ENCODE measurements at places on chromosomes 11 and 22. TPM values are rescaled to one million over a fixed set of nuclear protein-coding genes. Genes with fewer than 3 reads are reported as not detected.

GRCh38 chr11:75946531-75947530 is 131.8 kb downstream of the UVRAG start:
- DNase-seq = no peak

DNA sequence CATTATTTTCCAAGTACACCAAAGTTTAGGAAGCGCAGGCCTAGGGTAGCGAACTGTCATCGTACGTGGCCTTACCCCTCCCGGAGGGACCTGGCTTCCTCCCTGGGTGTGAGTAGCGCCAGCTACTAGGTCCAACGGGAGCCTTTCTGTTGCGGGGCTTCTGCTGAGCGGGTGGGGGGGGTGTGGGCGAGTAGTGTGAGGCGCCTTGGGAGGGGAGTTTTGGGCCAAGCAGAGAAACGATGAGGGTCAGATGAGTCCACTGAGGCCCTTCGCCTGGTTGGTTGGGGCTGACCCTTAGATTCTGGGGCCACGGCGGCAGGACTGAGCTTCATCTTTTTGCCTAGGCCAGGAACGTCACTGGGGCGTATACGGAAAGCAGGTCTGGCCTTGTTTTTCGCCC is 868 bp downstream of the TEF start:
- DNase-seq = no peak

The MMP3 gene
- total RNA-seq = not detected

DNA sequence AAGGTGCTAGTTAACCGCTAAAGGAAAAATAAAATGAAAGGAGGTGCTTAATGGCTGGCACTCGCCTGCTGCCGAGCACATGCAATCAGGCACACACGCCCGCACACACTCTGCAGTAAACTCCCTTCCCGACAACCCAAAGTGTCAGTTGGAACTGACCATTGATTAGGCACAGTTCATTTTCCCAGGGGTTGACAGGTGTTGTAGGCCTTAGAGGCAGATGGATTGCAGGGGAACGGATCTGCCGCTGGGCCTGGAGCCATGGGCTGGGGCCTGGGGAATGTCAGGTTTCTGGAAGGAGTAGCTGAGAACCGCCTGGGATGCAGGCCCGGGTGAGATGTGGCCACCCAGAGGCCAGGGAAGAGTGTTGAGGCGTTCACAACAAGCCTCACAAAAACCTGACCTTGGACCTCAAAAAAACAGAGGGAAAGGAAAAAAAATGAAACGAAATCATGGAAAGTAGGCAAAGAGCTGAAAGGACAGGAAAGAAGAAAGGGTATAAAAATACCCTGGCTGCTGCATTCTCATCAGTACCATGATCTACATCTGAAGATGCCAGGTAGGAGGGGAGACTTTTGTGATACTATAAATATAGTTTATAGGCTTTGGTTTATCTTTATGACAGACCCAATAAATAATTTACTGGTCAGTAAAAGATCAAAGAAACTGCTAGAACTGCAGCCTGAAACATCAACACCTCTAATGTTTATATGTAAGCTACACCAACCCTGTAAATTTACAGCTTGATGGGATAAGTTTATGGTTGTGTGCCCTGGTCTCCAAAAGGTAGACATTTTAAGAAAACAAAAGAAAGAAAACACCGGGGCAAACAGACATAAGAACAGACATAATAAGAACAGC is 313.4 kb downstream of the BUD13 start:
- DNase-seq = no peak

- no peak for DNase-seq
These were observed 950 bp upstream of the LAYN start for GRCh38 chr11:111539426-111540113.

GRCh38 chr22:27307545-27308247 is 493.9 kb downstream of the MN1 start:
- no peak for DNase-seq

GRCh38 chr22:46915950-46916730 is 153.7 kb downstream of the TBC1D22A start:
- no peak for DNase-seq

The RAB1B gene
- 56.1 TPM for total RNA-seq

DNA sequence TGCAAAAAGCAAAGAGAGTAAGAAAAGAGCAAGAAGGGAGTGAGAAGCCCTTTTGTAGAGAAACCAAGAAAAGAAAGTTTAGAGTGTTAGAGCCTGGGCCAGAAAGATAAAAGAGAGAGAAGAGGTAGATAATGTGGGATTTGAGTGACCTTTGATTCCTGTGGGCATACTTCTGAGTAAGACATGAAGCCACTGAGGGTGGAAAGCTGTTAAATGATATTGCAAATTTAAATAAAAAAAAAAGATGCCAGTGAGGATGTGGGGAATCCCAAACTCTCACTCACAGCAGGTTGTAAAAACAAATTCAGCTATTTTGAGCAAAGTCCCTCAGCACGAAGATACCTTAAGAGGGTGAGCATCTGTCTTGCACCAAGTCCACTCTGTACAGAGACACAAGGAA is 59.4 kb upstream of the TOP3B start:
- DNase-seq = peak; percentile 12

GRCh38 chr22:42282943-42283277 is 12.5 kb upstream of the TCF20 start:
- no peak for DNase-seq

- no peak for DNase-seq
These were observed 219.9 kb downstream of the MN1 start for GRCh38 chr22:27581688-27582087.

- peak; percentile 27 for DNase-seq
These were observed 16.4 kb upstream of the UPK3A start for GRCh38 chr22:45268167-45268957.

The FAM83F gene
- total RNA-seq = not detected

The EXT2 gene
- 89.6 TPM for total RNA-seq

DNA sequence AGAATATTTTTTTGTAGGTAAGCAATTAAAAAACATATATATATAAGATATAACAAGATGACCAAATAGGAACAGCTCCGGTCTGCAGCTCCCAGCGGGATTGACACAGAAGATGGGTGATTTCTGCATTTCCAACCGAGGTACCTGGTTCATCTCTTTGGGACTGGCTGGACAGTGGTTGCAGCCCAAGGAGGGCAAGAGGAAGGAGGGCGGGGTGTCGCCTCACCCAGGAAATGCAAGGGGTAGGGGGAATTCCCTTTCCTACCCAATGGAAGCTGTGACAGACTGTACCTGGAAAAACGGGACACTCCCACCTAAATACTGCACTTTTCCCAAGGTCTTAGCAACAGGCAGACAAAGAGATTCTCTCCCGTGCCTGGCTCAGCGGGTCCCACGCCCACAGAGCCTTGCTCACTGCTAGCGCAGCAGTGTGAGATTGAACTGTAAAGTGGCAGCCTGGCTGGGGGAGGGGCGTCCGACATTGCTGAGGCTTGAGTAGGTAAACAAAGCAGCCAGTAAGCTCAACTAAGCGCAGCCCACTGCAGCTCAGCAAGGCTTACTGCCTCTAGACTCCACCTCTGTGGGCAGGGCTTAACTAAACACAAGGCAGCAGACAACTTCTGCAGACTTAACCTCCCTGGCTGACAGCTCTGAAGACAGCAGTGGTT is 163.8 kb downstream of the CWF19L2 start:
- DNase-seq = no peak

DNA sequence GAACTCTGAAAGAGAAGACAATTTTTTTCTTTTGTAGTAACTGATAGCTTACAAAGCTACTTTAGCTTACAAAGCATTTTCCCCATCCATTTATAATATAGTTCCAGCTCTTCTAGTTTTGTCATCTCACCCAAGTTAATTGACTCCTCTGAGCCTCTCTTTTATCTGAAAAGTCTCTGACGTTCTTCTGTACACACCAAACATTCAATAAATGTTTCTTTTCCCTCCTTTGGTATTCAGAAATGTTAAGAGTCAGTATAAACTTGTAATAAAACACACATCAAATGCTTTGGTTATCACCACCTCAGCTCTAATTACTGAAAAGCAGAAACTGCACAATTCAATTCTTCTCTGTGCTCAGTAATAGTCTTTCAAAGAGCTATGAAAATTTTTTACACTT is 5.9 kb downstream of the CCDC90B start:
- DNase-seq = no peak

GRCh38 chr11:1730059-1730629 is 20.3 kb downstream of the IFITM10 start:
- no peak for DNase-seq

DNA sequence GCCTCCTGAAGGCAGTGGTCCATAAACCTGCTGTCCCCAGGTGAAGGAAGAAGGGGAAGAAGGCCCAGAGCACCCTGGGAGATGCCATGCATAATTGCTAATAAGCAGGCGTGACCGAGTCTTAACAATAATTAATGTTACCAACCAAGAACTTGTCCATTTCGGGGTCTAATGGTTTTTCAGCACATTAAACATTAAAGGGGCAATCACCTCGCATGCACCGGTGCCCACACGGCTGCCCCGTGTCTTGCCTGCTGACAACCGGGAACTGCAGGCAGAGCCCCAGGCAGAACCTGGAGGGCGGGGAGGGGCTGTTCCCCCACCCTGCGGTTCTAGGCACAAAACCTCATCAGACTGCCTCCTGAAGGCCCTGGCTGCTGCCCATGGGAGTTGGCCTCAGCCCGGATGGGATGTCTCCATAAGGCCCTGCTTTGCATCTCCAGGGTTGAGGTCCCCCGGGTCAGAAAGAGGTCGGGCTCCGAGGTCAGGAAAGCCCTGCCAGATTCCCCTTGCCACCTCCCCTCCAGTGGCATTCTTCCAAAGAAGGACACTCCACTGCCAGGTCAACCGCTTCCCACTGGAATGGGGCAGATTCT is 169.0 kb downstream of the BUD13 start:
- DNase-seq = no peak

DNA sequence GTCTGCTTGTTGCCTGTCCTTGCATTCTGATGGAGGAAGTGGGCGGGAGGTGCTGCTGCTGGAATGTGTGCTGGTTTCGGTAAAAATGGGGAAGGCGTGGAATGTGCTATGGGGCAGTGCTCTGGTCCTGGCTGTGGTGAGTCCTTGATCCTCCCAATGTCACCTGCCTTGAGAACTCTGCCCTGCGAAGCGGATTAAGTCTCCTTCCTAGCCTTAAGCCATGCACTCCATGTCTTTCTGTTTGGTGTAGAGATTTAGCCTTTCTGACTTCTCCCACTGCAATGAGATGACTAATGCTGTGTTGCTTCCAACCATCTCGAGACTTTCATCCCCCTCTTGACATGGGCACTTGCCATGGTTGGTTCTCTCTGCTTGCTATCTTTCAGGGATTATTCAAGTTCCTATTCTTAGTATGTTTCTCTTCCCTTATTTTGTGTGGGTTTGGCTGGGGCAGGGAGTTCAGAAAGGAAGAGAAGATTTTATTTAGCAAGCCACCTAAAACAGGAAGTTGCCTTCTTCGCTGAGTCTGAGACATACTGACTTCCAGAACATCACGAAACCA is 687.9 kb downstream of the NTM start:
- DNase-seq = no peak

GRCh38 chr22:37365950-37366349 is 61.3 kb downstream of the ELFN2 start:
- DNase-seq = no peak

DNA sequence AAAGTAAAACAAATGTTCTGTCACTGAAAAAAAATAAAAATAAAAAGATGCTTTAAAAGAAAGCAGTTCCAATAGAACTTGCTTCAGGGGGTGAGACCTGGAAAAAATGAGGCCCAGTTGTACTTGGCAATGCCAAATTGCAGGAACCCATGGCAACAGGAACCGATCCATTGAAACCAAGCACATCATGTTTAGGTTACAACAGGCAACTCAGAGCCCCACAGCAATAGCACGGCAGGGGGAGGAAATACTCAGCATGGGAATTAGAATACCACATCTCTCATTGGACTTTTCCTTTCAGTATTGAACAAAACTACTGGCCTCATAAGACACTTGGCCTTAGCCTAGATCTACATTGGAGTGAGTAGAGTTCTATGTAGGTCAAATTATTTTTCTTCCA is 84.3 kb downstream of the MSANTD4 start:
- no peak for DNase-seq

The HSPB2 gene
- 2.9 TPM for total RNA-seq

GRCh38 chr11:101169944-101170343 is 40.3 kb upstream of the PGR start:
- no peak for DNase-seq

Data from Caki2 (cell line).